ENCODE measurements at places on chromosomes 11 and 22.

GRCh38 chr11:2382936-2383851 lies 6.1 kb downstream of the CD81 start:
- no peak for DNase-seq

DNA sequence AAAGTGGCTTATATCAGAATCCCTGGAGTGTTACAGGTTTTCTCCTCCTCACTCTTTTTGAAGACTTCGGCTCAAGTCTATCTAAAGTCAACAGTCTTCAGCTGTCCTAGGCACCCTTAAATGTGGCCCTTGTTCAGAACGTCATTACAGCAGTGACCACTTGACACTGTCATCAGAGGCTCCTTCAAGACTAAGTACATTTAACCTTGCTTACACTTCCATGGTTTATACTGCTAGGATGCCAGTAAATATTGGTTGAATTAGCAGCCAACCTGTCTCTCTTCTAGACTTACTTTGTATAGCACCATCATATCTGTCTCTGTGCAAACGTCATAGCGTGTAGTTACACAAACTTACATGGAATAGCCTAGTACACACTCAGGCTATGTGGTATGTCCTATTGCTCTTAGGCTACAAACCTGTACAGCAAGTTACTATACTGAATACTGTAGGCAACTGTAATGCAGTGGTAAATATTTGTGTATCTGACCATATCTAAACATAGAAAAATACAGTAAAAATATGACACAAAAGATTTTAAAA lies 13.3 kb upstream of the C11orf91 start:
- DNase-seq = no peak

DNA sequence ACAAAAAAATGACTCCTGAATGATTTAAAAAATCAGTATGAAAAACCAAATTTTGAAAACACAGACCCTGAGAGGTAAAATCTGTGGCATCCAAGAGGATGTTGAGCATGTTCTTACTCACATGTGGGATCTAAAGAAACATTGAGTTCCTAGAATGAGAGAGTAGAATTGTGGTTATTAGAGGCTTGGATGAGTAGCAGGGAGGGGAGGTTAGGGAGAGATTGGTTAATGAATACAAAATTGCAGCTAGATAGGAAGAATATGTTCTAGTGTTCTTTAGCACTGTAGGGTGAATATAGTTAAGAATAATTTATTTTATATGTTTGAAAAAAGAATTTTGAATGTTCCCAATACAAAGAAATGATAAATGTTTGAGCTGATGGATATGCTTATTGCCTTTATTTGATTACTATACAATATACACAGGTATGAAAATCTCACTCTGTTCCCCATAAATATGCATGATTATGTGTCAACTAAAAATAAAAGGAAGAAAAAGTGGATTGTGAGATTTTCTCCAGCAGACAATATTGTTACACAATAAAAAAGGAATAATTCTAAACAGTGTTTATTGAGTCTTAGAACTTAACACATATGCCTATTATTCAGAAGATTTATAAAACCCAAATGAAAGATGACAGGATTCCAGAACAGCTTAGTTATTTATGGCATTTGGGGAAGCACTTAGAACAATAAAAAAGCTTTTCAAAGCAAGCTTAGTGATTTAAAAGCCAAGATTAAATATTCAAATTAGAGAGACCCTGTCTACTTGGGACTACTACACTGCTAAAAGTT lies 28.7 kb downstream of the MS4A2 start:
- DNase-seq = no peak

GRCh38 chr11:126354631-126355323 lies 709 bp upstream of the ST3GAL4 start:
- DNase-seq = no peak

DNA sequence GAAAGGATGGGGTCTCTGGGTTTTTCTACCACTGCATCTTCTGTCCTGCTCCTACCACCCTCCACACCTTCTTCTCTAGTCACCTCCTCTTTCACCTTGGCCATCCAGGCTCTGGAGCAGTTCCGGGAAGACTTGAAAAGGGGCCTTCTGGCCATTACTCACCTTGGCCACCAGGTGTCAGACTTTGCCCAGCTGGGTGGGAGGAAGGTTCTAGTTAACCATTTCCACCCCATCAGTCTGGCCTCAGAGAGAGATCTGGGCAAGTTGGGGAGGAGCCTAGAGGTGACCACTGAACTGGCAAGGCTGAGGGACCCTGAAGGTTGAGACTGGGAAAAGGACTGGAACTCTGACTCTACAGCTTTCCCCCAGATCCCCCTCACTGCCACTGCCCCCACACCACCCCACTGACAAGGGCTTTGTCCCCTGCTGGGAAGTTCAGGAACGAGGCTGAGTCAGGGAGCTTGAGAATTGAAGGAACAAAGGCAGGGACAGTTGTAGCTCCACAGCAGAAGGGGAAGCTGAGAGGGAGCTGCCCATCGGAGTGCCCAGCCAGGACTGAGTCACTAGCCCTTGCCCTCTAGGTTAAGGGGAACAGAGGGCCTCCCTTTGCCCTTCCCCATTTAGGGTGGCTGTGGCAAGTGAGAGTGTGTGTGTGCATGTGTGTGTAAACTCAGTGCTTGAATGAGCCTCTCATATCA lies 3.7 kb upstream of the POLD4 start:
- peak; percentile 38 for DNase-seq

DNA sequence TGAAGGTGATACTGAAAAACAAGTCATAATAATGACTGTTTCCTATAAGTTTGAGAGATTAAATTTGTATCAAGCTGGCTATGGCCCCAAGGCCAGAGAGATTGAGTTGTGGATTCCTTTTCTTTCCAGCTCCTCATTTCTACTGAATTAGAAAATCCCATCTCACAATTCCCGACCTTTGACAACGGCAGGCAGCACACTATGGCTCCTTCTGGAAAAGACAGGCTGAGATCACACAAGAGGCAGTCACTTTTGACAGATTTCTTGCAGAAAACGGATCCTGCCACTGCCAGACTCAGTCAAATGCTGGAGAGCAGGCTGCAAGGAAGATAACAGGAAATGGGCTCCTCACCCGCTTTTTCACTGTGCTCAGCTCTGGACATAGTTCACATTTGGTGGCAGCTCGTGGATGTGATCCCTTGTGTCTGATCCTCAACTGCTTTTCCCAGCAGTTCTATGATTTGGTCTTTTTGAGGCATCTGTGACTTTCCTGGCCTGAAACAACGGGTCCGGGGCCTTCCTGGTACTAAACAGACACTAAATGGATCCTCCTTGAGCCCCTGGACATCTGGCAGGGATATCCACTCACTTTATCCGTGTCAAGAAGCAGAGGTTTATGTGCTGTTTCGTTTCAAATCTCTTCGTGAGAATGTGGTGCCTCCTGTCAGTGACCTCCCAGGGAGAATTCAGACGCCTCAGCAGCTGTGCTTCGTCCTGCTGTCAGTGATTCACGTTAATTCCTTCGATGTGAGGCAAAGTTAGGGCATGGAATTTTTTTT lies 26.1 kb upstream of the RTL6 start:
- DNase-seq = no peak

GRCh38 chr11:1545432-1545831 lies 26.6 kb downstream of the DUSP8 start:
- DNase-seq = no peak

DNA sequence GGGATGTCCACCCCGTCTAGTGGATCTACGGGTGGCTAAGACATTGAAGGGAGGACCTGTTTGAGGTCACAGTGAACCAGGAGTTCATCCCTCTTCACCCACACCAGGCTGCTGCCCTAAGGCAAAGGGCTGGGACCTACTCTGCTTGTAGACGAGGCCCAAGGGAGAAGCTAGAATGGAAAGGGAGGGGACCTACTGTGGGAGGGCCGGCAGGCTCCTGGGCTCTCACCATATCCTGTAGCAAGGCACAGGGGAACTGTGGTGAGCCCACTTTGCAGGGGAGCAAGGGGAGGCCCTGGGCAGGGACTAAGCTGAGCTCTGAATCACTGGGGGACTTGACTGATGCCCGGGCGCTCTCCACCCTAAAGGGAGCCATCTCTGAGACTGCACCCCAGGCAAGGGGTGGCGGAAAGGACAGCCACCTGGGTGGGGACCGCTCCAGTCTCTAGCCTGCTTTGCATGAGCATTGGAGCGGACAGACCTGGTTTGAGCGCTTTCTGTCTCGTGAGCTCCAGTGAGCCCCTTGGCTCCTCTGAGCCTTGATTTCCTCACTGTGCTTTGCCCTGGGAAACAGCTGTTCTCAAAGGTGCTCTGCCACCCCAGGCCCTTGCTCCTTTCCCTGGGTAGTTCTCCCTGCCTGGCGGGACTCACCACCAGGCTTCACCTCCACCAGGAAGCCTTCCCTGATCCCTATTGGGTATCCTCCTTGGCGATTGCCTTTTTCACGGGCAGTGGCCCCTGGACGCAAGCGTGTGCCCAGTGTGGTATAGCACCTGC lies 24.2 kb downstream of the PARVG start:
- DNase-seq = no peak

- DNase-seq = no peak
Measured at GRCh38 chr11:43925932-43926505, 16.4 kb upstream of the C11orf96 start.

DNA sequence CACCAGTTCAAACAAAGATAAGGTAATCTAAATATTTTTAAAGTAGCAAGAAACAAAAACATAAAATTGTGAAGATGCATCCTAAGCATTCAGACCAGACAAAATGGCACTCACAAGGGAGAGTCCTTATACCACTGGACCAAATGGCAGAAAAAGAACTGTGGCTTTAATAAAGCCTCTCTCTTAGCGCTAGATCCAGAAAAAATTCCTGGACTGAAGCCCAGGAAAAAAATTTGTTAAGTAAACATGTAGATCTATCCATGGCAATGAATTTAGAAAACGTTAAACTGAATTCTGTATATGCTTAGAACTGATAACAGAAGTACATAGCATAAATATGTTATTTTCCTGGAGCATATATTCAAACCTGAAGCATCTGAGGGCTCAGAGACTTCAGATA lies 11.8 kb upstream of the CD59 start:
- DNase-seq = no peak

- DNase-seq = no peak
Measured at GRCh38 chr22:43884600-43885318, 7.1 kb downstream of the PNPLA5 start.

GRCh38 chr22:33853200-33854097 lies 66.8 kb downstream of the LARGE1 start:
- no peak for DNase-seq

DNA sequence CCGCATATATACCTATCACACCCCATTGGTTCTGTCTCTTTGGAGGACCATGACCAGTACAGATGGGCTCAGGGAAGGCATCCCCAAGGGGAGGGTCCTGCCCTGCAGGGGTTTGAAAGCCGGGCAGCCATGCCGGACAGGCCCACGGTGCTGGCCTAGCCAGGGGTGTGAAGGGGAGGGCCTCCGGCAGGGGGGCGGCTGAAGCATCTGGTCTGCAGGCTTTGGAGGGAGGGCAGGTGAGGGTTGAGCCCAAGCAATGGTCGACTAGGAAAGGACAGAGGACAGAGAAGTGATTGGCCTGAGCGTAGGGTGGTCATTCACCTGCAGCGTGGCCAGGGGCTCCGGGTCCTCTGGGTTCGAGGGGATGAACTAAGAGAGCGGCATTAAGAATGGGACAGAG lies 11.2 kb upstream of the CTSD start:
- DNase-seq = no peak

DNA sequence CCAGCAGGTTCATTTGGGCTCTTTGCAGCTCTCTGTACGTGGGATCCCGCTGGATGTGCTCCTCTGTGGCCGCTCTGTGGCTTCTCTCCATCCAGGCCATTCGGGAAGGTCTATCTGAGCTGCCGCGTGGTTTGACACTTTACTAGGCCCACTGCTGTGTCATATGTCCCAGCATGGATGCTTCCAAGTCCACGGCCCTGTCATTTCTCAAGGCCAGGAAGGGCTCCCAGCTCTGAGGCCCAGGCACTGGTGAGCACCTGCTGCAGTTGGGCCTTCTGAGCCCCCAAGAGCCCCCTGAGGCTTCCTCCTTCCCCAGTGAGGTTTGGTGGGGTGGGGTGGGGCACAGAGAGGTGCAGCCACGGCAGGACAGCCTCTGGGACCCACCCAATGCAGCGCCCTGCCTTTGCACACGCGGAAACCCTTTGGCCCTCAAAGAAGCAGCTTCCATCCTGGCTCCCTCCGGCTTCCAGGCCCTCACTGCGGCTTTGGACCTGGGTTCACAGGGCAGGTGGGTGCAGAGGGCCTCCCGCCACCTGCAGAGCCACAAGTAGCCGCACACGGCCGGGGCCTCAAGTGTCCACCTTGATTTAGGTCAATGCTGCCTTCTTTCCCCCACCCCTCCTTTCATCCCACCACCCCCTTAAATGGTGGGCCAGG lies 44.5 kb upstream of the FGF3 start:
- no peak for DNase-seq

GRCh38 chr11:119935349-119935925 lies 202.5 kb downstream of the TRIM29 start:
- DNase-seq = no peak

GRCh38 chr11:45856044-45856468 lies 8.8 kb downstream of the CRY2 start:
- no peak for DNase-seq

DNA sequence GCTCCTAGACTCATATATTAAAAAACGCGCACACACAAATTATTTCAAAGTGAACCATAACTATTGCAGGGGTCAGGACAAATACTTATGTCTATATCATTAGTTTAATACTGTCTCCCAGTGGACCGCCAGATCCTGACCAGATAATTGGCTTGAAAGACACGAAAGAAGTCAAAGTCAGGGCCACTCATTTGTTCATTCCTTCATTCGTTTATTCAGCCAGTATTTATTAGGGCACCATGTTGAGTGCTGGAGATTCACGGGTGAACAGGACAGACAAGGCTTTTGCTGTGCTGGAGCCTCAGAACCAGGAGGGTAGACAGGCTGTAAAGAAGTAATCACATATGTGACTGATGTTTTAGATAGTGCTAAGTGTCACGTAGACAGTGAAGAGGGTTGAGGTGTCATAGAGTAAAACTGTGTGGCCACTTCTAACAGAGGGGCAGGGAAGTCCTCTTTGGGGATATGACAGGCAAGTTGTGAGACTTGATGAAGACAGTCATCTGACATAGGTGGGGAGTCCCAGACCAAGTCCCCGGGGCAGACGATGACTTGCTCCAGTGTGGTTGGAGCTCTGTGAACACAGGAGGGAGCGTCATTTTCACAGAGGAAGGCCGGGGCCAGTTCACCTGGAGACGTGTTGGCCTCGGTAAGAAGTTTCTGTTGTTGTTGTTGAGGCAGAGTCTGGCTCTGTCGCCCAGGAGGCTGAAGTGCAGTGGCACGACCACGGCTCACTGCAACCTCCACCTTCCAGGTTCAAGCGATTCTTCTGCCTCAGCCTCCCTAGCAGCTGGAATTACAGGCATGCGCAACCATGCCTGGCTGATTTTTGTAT lies 25.9 kb downstream of the RBX1 start:
- no peak for DNase-seq

GRCh38 chr22:17733466-17733865 lies 40.8 kb downstream of the BID start:
- DNase-seq = no peak

- DNase-seq = no peak
Measured at GRCh38 chr11:19405966-19406365, 165.2 kb upstream of the E2F8 start.

- no peak for DNase-seq
Measured at GRCh38 chr22:49396817-49397216, 430.9 kb downstream of the BRD1 start.

GRCh38 chr11:12577725-12578644 lies 96.2 kb upstream of the TEAD1 start:
- no peak for DNase-seq
